ENCODE measurements at places on chromosomes 7 and 10. TPM values are rescaled to one million over a fixed set of nuclear protein-coding genes. Genes with fewer than 3 reads are reported as not detected.

DNA sequence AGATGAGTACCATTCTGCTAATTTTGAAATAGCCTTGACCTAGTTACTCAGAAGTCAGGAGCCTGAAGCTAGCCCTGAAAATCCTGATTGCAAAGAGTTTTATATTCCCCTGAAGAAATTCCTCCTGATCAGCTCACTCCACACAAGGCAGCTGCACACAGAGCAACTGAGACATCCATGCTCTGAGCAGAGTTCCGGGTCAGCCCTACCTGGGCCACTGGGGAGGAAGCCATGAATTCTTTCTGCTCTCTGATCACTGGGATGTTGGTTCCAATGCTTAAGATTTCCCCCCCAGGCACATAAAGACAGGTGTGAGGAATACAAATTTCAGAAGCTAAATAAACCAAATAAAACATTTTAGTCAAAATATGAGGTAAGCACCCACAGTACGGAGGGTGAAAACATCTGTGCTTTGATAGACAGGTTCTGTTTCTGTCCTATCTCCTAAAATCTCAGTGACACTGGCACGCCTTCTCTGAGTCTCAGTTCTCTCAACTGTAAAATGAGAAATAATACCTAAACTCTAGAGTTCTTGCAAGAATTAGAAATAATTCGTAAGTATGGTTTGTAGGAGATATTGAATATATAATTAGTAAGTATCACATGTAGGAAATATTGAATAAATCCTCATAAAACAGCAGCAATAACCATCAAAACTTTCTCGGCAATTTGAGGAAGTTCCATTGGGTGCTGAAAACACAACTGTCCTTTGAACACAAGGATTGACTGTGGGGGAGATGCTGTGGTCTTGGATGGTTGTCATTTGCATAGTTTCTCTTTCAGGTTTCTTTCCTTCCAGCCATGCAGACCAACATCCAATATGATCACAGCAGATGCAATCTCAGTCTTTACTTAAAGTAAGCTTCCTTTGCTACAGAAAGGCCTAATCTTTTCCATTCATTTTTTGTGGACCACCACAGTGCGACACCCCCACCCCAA lies 133.0 kb upstream of the TNS3 start:
- H3K36me3 ChIP-seq = no peaks in the 10 kb centered on the region
- no peaks in the 10 kb centered on the region for H3K27me3 ChIP-seq
- H3K4me1 ChIP-seq = no peaks in the 10 kb centered on the region
- H3K4me3 ChIP-seq = no peak overlapping the region

GRCh38 chr10:90245623-90246022 lies 544.2 kb downstream of the KIF20B start:
- no peaks in the 10 kb centered on the region for H3K36me3 ChIP-seq
- no peaks in the 10 kb centered on the region for H3K4me1 ChIP-seq
- H3K27ac ChIP-seq = no peak overlapping the region
- no peak overlapping the region for H3K4me3 ChIP-seq
- H3K27me3 ChIP-seq = no peaks in the 10 kb centered on the region

- H3K36me3 ChIP-seq = no peaks in the 10 kb centered on the region
- H3K27me3 ChIP-seq = no peaks in the 10 kb centered on the region
- DNase-seq = no peak
- H3K4me1 ChIP-seq = no peaks in the 10 kb centered on the region
- no peak overlapping the region for H3K4me3 ChIP-seq
- H3K27ac ChIP-seq = no peak overlapping the region
Measured at GRCh38 chr10:121678631-121679174, 80.5 kb upstream of the FGFR2 start.

DNA sequence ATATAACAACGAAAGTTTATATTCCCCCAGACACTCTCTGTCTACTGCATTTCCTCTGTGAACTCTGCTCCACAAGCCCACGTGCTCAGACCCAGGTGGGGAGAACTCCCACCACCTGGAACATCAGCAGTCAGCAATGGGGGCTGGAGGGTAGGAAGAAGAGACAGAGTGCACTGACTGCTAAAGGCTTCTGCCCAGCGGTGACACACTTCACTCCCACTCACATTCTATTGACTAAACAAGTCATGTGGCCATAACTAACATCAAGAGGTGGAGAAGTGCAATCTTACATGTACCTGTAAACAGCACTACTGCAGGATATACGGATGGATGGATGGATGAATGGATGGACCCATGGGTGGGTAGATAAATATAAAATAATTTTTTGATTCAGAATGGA lies 122.2 kb downstream of the MPP7 start:
- H3K4me1 ChIP-seq = peaks cover 25% of the 10 kb centered on the region
- H3K27me3 ChIP-seq = no peaks in the 10 kb centered on the region
- H3K36me3 ChIP-seq = no peaks in the 10 kb centered on the region

- no peaks in the 10 kb centered on the region for H3K27me3 ChIP-seq
- no peak overlapping the region for H3K4me3 ChIP-seq
- no peak overlapping the region for H3K27ac ChIP-seq
- H3K36me3 ChIP-seq = no peaks in the 10 kb centered on the region
- DNase-seq = no peak
Measured at GRCh38 chr7:99080679-99081078, 63.2 kb downstream of the SMURF1 start.

GRCh38 chr10:86229376-86229775 lies 137.2 kb downstream of the GRID1 start:
- H3K27ac ChIP-seq = no peak overlapping the region
- H3K36me3 ChIP-seq = no peaks in the 10 kb centered on the region
- no peaks in the 10 kb centered on the region for H3K4me1 ChIP-seq
- DNase-seq = no peak
- no peaks in the 10 kb centered on the region for H3K27me3 ChIP-seq
- no peak overlapping the region for H3K4me3 ChIP-seq

DNA sequence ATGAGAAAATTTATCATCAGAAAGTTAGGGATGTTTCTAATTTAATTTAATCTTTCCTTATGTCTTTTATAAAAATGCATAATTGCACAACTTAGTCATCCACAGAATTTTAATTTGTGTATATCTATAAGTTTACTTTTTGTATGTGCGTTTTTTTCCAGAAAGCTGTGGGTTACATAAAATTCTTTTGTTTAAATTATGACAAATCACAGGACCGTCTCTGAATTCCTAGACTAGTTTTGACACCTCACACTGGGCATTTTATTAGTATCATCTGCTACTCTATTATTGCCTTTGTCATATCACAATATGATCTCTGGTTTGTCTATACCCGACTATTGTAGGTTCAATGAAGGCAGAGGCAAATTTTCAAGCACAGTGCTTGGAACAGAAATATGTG lies 482.4 kb upstream of the SEMA3D start:
- no peak overlapping the region for H3K4me3 ChIP-seq
- no peaks in the 10 kb centered on the region for H3K4me1 ChIP-seq
- H3K27ac ChIP-seq = no peak overlapping the region

- H3K4me3 ChIP-seq = no peak overlapping the region
- H3K27ac ChIP-seq = no peak overlapping the region
- peaks cover 12% of the 10 kb centered on the region for H3K27me3 ChIP-seq
Measured at GRCh38 chr7:127245002-127245401, 7.7 kb downstream of the GRM8 start.

GRCh38 chr10:118963341-118963740 lies 66.2 kb upstream of the NANOS1 start:
- no peak overlapping the region for H3K27ac ChIP-seq
- no peaks in the 10 kb centered on the region for H3K27me3 ChIP-seq
- H3K36me3 ChIP-seq = no peaks in the 10 kb centered on the region
- H3K4me1 ChIP-seq = no peaks in the 10 kb centered on the region
- no peak for DNase-seq
- H3K4me3 ChIP-seq = no peak overlapping the region

DNA sequence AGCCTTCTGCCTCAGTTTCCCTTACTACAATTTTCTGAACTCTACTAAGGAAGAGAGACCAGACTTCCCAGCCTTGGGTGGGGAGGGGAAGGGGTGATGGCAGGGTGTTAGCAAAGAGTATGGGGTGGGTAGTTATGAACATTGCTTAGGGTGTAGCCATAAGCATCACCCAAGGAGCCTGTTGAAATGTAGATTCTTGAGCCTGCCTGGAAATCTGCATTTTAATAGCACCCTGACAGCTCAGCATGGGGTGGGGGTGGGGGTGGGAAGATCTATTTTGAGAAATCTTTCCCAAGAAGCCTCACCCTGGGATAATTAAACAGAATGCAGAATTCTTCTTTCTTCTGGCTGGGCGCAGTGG lies 164.8 kb downstream of the NRF1 start:
- DNase-seq = no peak
- no peak overlapping the region for H3K4me3 ChIP-seq
- H3K4me1 ChIP-seq = peaks cover 16% of the 10 kb centered on the region
- peaks cover 24% of the 10 kb centered on the region for H3K27me3 ChIP-seq

DNA sequence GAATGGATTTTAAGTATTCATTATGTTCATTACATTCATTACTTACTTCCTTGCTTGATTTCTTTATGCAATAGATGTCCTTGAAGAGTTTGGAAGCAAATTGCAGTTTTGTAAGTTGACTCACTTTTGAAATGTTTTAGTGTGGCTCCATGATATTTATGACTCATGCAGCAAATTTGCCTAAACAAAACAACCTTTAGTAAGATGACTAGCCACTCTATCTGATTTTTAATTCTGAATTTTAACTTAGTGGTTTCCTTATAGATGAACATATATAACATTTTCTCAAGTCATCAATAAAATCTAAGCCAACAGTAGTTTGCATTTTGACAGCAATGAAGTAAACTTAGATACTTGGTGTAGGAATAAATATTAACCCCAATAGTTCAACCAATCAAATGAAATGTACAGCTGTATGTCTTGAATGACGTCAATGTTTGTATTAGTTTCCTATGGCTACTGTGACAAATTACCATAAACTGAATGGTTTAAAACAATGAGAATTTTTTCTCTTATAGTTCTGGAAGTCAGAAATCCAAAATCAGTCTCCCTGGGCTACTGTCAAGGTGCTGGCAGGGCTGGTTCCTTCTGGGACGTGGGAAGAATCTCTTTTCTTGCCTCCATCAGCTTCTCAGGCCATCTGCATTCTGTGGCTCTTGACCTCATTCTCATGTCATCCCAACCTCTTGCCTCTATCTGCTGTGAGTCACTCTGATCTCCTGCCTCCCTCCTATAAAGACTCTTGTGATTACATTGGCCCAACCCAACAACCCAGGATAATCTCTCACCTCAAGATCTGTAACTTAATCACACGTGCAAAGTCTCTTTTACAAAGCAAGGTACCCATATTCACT lies 73.4 kb downstream of the AHR start:
- no peaks in the 10 kb centered on the region for H3K4me1 ChIP-seq
- no peaks in the 10 kb centered on the region for H3K36me3 ChIP-seq
- H3K4me3 ChIP-seq = no peak overlapping the region
- no peaks in the 10 kb centered on the region for H3K27me3 ChIP-seq
- DNase-seq = no peak

DNA sequence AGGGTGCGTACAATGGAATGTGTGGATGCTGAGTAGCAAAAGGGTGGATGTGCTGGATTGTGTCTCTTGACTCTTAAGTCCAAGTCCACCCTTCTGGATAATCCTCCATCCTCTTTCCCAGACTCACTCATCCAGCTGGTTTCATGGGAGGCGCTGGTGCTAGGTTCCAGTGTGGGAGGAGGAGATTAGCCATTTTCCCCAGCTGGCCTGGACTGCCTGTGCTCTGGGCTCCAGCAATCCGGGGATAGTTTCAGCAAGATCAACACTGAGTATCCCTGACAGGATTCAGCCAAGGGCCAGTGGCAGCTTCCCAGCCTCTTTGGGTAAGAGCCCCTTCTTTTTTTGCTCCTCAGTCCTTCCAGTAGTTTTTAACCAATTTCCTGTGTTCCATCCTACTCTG lies 21.6 kb upstream of the TRIL start:
- DNase-seq = no peak
- no peak overlapping the region for H3K27ac ChIP-seq
- no peaks in the 10 kb centered on the region for H3K27me3 ChIP-seq
- no peaks in the 10 kb centered on the region for H3K36me3 ChIP-seq
- H3K4me1 ChIP-seq = no peaks in the 10 kb centered on the region

- H3K4me1 ChIP-seq = no peaks in the 10 kb centered on the region
- no peaks in the 10 kb centered on the region for H3K36me3 ChIP-seq
- no peak overlapping the region for H3K27ac ChIP-seq
- no peak for DNase-seq
Measured at GRCh38 chr10:30185916-30186315, 126.5 kb upstream of the JCAD start.

DNA sequence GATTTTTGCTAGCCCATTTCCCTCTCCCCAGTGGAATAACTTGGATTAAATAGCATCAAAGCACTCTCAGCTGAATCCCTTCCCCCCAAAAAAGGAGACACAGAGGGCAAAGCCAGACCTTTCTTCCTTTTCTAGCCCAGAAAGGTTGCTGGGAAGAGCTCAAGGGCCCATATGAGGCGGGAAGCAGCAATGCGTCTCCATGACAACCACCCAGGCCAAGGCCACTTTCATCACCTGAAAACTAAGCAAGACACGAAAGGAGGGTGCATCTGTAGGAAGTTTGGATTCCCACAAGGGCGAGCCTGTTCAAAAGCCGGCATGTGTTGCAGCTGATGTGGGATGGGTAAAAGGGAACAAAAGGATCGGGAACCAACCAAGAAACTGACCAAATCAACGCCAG lies 229.1 kb downstream of the PLXNA4 start:
- no peak overlapping the region for H3K27ac ChIP-seq
- no peaks in the 10 kb centered on the region for H3K27me3 ChIP-seq
- H3K36me3 ChIP-seq = no peaks in the 10 kb centered on the region

GRCh38 chr10:122421054-122421625 lies 33.3 kb upstream of the ARMS2 start:
- no peaks in the 10 kb centered on the region for H3K27me3 ChIP-seq
- H3K4me1 ChIP-seq = peaks cover 81% of the 10 kb centered on the region
- DNase-seq = no peak
- no peak overlapping the region for H3K27ac ChIP-seq
- H3K36me3 ChIP-seq = no peaks in the 10 kb centered on the region

- H3K27ac ChIP-seq = no peak overlapping the region
- no peaks in the 10 kb centered on the region for H3K36me3 ChIP-seq
- H3K4me3 ChIP-seq = no peak overlapping the region
- peaks cover 97% of the 10 kb centered on the region for H3K4me1 ChIP-seq
- DNase-seq = no peak
- no peaks in the 10 kb centered on the region for H3K27me3 ChIP-seq
Measured at GRCh38 chr10:104324931-104325330, 13.3 kb downstream of the ITPRIP start.

- H3K27ac ChIP-seq = no peak overlapping the region
- H3K27me3 ChIP-seq = peaks cover 2% of the 10 kb centered on the region
- H3K4me1 ChIP-seq = peaks cover 6% of the 10 kb centered on the region
- DNase-seq = no peak
- no peak overlapping the region for H3K4me3 ChIP-seq
Measured at GRCh38 chr10:13712837-13713581, 126.2 kb downstream of the PRPF18 start.

- no peak overlapping the region for H3K27ac ChIP-seq
- no peaks in the 10 kb centered on the region for H3K27me3 ChIP-seq
- DNase-seq = no peak
- no peaks in the 10 kb centered on the region for H3K36me3 ChIP-seq
- no peak overlapping the region for H3K4me3 ChIP-seq
Measured at GRCh38 chr10:11824376-11824775, 1.2 kb downstream of the PROSER2 start.

GRCh38 chr7:99829524-99830160 lies 1.8 kb downstream of the CYP3A43 start:
- H3K27ac ChIP-seq = no peak overlapping the region
- no peak overlapping the region for H3K4me3 ChIP-seq
- no peaks in the 10 kb centered on the region for H3K27me3 ChIP-seq
- H3K4me1 ChIP-seq = no peaks in the 10 kb centered on the region
- DNase-seq = no peak

The EN2 gene
- not detected for total RNA-seq

The PLCE1 gene
- not detected for total RNA-seq

The ZNF853 gene
- 4.5 TPM for total RNA-seq

The GPR85 gene
- total RNA-seq = not detected

Data from CD8-positive, alpha-beta memory T cell (primary cell).